ENCODE measurements at places on chromosomes 6 and 20.

DNA sequence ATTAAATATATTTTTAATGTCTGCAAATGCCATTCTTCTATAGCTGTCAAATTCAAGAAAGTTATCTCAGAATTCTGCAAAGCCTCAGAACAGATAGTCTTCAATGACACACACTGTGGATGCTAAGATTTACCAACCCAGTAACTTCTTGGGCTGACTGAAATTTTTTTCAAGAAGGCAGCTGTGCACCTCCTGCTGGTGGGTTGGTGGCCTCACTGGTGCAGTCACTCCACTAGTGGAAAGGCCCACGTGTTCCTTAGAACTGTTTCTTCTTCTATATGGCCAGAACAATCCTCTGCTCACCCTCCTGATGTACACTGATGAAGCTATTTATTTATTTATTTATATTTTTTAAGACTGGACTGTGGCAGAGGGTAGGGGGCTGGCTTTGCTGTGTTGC is 28.1 kb upstream of the MTCL3 start:
- no peak for DNase-seq

DNA sequence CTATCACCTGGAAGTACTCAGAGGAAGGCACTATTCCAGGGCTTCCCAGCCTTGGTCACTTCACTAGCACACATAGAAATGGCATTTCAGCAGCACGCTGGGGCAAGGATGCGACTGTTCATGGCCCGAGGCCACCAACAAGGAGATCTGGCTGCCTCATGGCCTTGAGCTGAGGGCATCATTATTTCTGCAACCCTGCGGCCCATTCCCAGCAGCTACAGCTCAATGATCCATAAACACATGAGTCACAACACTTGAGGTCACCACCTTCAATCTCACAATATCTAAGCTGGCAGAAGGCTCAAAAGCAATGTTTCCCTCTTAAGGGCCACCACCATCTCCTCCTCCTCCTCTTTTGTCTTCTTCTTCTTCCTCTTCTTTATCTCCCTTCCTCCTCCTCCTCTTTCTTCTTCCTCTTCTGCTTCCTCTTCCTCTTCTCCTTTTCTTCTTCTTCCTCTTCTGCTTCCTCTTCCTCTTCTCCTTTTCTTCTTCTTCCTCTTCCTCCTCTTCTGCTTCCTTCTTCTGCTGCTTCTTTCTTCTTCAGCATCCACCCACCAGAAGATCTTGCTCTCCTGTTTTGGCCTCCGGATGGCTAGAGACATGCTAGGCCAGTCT is 382.9 kb upstream of the CNR1 start:
- peak; percentile 6 for DNase-seq

- DNase-seq = no peak
These were observed 104.4 kb downstream of the TOX2 start for GRCh38 chr20:44018942-44019637.

GRCh38 chr6:157069585-157069984 is 253.7 kb downstream of the TMEM242 start:
- no peak for DNase-seq

GRCh38 chr6:49966334-49966733 is 2.4 kb upstream of the DEFB114 start:
- DNase-seq = no peak

Data from HT1080 (cell line).